ENCODE measurements at places on chromosomes 2 and 18.

- DNase-seq, result no peak
Measured at GRCh38 chr2:182372661-182373060, 54.2 kb downstream of the PDE1A start.

GRCh38 chr2:168089200-168089599 is 158.2 kb downstream of the STK39 start:
- no peak for DNase-seq

GRCh38 chr18:65749841-65750240 is 971 bp upstream of the CDH7 start:
- DNase-seq, result no peak

GRCh38 chr2:207810200-207810788 is 40.6 kb upstream of the FZD5 start:
- no peak for DNase-seq

- no peak for DNase-seq
Measured at GRCh38 chr2:176129813-176130146, 275 bp downstream of the HOXD8 start.

- DNase-seq, result no peak
Measured at GRCh38 chr2:66171530-66171929, 263.4 kb upstream of the MEIS1 start.

GRCh38 chr2:62287899-62288880 is 92.3 kb downstream of the B3GNT2 start:
- peak; percentile 93 for DNase-seq

DNA sequence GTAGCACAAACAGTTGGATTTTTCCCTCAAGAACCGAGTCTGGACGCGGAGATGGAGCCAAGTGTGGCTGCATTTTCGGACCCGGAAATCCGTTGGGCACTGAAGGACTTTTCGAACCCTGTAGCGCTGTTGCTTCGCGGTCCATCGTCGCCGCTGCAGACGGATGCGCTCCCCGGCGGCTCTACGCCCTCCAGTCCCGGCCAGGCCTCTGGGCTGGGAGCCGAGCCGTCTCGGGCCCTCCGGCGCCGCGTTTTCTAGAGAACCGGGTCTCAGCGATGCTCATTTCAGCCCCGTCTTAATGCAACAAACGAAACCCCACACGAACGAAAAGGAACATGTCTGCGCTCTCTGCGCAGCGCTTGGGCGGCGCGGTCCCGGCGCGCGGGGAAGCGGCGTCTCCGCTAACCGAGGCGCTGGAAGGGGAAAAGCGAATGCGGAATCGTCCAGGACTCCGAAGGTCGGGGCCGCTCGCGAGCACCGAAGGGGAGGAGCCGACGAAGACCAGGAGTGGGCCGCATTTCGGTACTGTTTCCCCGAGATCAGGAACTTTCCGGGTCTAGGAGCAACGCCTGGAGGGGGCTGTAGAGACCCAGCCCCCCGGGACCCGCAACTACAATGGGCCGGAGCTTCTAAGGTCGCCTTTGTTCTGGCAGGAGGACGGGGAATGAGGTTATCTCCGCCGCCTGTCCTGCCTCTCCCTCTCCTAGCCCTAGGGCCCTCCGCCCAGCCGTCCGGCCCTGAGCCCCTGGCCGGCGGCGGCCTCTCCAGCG is 3.2 kb downstream of the EMX1 start:
- DNase-seq, result peak; percentile 45

DNA sequence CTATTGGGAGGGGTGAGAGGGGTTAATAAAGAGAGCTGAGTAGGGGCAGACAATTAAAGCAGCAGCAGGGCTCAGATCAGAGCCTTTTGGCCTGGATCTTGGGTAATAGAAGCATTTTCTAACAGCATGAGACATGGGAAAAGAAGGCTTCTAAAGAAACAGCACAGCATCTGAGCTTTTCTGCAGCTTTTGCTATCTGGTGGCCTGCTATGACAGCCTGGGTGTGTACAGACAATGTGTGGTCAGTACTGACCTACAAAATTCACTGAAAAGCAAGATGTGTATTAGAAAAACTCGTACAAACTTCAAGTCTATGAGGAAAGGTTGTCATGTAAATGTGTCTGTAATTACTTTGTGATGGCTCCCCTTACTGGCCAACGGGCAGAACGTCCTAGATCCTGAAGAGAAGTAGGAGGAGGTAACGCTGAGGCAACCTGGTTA is 95.6 kb downstream of the GALNT3 start:
- DNase-seq, result peak; percentile 28

GRCh38 chr2:181051861-181052522 is 71.6 kb downstream of the UBE2E3 start:
- DNase-seq, result no peak

DNA sequence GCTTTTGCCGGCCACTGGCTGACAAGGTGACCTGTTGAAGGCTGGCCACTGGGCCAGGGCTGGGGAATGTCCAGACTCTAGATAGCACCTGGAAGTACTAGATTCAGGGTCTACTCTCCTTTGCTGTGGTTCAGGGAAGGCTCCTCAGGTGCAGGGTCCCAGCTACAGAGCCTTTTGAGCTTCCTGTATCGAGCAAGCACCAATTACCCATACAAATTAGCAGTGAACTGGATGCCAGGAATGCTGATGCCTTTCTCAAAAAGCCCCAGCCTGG is 213.4 kb downstream of the CYP26B1 start:
- DNase-seq, result no peak

DNA sequence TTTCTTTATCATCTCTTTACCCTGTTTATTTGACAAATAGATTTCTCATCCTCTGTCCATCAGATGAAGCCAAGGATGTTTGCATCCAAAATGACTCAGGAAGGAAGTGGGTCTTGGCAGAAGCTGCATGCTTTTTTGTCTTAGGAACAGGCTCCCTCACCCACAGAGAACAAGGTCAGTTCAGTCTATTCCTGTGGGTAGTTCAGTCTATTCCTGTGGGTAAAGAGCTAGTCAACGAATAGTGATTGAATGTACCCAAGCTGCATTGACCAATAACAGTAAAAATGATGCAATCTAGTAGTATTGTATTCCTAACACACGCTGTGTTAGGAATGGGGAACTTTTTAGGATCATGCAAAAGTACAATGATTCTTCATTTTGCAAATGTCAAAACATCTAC is 290.8 kb upstream of the TANK start:
- DNase-seq, result peak; percentile 45

- DNase-seq, result no peak
Measured at GRCh38 chr2:143550500-143550899, 421.3 kb downstream of the ARHGAP15 start.

GRCh38 chr18:79755496-79756142 is 42.1 kb upstream of the KCNG2 start:
- DNase-seq, result no peak

DNA sequence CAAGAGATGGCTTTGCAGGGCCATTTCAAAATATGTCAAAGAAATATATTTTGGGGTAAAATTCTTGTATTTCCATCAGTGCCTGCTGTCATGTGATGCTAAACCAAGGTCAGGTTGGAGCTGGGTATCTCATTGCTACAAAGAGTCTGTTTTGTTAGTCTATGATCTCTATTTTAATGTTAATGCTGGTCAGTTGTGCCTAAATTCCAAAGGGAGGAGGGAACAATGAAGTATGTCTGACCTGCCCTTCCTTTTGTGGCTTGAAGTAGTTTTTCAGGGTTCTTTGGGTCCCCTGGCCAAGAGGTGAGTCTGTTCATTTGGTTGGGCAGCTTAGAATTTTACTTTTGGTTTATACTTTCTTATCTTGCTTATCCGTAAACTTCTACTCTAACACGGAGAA is 61.6 kb upstream of the DYNAP start:
- no peak for DNase-seq
